Mesenteric fat pad (tissue), 1 donor: ENCODE measurements at places on chromosomes 2 and 18. TPM values are rescaled to one million over a fixed set of nuclear protein-coding genes. Genes with fewer than 3 reads are reported as not detected.

DNA sequence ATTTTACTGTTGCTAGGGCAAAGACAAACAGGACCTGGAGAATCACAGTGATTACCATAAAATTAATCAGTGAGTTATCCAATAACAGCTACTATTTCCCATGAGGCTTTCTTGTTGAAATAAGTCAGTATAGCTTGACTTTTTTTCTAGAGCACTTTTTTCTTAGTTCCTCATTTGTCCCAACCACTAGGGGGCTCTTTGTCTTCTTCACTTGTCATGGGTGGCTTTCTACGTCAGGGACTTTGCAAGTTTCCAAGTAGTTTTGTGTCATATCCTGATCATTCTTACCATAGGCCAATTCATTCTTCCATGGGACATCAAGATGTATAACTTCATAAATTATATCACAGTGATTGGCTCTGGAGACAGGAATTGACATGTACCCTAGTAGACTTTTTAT, 1019.6 kb upstream of the PIK3C3 start:
- no peak for DNase-seq

GRCh38 chr2:30823452-30823851, 16.2 kb upstream of the CAPN13 start:
- DNase-seq = no peak

DNA sequence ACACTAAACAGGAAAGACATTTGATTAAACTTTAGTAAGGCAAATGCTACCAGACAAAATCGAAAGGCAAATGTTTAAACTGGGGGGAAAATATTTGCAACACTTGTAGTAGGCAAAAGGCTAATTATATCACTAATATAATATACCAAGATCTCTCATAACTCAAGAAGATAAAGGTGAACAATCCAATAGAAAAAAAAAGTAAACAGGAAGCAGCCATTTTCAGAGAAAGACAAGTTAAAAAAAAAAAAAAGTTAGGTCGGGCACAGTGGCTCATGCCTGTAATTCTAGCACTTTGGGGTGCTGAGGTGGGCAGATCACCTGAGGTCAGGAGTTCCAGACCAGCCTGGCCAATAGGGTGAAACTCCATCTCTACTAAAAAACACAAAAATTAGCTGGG, 4.4 kb upstream of the ACTG2 start:
- no peak for DNase-seq

GRCh38 chr2:39737661-39738060, 41.4 kb downstream of the THUMPD2 start:
- DNase-seq = no peak

GRCh38 chr18:8011906-8012305, 444.8 kb downstream of the PTPRM start:
- DNase-seq = no peak

DNA sequence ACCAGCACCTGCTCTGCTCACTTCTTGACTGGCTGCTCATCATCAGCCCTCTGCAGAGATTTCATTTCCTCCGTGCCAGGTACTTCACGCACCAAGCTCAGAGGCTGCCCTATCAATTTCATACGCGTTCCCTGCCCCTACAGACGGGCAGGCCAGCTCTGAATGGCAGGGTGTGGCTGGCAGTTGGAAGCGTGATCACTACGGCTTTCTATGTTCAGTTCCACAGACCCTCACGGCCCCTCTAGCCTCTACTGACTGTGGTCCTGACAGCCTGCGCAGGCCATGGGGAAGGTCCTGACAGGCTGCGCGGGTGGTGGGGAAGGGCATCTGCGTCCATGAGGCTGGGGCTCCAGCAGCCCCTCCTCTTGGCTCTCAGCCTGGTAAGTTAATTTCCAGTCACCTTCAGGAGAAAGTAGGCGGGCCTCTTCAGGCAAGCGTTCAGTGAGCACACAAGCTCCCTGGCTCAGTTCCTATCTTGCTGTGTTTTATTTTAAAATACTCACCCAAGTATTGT, 154.8 kb downstream of the ZNF236 start:
- DNase-seq = no peak

GRCh38 chr18:8431036-8431435, 178.2 kb upstream of the RAB12 start:
- DNase-seq = no peak

- no peak for DNase-seq
Observed at GRCh38 chr2:17790536-17790935, 25.7 kb upstream of the MSGN1 start.

DNA sequence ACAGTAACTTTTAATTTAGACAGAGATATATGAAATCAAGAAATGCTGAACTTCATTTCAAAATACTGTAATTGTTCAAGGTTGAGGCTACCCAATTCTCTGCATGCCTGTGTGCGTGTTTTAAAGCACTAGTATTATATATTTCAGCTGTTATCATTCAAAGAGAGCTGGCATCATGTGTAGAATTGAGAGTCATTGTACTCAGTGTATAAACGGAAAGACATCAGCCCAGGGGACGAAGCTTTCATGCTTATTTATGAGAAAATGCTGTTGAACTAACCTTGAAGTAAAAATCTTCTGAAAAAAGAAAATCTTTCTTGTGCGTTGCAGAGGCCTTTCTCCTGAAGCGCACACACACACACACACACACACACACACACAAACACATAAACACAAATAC, 48.4 kb downstream of the MYCN start:
- no peak for DNase-seq

GRCh38 chr2:127163921-127164320, 56.2 kb downstream of the CYP27C1 start:
- no peak for DNase-seq

DNA sequence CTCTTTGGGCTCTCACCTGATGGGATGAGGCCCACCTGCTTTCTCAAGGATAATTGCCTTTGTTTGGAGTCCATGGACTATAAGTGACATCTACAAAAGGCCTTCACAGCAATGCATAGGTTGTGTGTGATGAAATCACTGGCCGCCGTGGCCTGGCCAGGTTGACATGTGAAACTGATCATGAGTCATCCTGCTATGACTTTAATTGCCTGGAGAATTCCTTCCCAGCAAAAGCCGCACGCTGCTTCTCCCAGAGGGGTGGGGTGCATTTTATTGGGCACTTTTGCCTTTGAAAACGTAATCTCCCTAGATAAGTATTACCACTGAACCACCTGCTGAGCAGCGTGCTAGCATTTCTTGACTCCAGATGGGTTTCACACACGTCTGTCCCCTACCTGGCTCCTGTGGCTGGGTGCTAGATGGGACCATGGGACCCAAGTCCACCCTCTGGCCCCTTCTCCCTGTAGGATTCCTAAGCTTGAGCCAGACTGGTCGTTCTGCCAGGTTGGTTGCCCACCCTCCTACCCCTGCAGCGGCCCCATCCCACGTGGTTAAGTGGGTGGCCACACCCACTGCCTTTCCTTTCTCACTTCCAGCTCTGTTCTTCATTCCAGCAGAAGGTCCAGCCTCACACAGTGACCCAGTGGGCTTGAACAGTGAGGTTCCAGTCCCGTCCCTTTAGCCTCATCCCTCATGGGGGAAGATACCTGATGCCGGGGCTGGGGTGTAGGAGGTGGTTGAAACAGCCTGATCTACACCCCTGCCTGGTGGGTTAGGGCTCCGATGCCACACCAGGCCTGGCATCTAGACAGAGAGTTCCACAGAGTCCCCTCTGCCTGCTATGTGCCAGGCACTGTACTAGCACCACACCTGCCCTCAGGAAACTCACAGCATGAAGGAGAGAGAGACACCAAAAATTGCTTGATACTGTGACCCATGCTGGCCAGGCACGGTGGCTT, 89.6 kb downstream of the GBX2 start:
- peak; percentile 82 for DNase-seq

DNA sequence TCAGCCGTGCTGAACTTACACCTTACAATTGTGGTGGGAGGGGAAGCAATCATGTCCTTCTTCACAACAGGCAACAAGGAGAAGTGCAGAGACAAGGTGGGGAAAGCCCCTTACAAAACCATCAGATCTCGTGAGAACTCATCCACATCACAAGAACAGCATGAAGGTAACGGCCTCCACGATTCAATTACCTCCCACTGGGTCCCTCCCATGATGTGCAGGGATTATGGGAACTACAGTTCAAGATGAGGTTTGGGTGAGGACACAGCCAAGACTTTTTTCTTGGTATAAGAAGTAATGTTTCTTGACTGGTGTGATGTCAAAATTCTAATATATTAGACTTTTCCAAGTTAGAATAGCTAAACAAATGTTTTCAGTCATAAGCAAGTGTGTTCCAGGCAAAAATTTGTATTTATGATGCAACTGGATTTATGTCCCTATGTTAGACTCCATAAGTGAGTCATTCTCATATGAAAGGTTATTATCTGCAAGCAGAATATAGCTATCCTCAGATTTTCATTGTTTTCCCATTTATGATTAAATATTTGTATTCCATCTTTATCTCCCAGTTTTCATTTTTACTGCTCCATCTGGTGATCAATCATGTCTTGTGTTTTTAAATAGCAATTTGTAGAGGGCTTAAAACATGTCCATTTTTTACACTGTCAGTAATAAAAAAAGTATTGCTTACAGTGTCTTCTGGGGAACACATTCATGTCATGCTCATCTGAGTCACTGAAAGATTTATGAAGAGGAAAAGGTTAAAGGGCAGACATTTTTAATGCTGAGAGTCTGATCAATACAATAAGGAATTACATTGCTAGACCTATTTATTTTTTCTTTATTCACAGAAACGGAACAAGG, 995.2 kb upstream of the CDH2 start:
- DNase-seq = no peak

- no peak for DNase-seq
Observed at GRCh38 chr2:129035992-129036391, 717.3 kb upstream of the HS6ST1 start.

DNA sequence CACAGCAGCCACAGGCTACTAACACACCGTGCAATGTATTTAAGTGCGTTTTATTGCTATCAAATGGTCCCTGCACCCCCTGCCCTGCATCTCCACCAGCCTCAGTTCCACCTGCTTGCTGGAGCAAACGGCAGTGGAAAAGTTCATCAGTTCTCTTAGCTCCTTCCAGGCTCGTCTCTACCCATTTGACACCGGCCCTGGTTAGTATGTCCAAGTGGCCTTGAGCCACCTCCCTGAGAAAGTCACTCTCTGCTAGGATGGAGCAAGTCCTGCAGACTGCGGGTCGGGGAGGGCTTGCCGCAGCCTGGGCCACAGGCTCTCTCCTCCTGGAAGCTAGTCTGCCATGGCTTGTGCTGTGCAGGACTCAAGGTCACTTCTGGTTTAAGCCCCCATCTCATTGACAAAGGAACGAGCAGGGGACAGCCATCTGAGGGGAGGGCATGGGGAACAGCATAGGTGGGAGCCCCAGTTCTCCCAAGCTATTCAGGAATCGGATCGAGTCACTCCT, 74.9 kb downstream of the RHOB start:
- no peak for DNase-seq

DNA sequence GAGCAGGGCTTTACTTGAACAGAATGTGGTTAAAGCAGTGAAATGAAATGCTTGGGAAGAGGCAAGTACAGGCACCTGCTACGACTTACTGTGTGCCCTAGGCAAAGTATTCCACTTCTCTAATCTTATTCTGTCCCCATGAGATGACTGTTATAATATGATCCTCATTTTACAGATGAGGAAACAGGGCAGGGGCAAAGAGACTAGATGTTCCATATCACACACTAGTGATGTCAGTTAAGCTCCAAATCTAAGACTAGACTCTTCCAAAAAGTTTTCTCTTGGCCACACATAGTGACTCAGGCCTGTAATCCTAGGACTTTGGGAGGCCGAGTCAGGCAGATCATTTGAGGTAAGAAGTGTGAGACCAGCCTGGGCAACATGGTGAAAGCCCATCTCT, 235.0 kb downstream of the SETBP1 start:
- no peak for DNase-seq

DNA sequence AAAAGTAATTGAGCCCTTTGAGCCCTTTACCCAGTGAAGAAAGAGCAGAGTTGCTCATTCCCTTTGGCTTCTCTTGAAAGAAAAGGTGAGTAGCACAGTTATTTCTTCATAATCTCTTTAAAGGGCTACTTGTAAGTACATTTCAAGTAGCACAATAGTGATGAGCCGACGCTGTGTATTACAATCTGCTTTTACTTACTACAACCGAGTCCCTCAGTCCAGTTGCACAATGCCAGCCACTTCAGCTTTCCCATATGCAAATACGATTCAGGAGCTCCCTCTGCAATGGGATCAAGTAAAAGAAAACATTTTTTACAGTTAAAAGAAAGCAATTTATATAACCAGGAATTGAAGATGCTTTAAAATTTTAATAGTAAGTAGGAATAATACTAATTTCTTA, 868.5 kb downstream of the RNF144A start:
- no peak for DNase-seq

GRCh38 chr2:186588940-186589611, 780 bp upstream of the ITGAV start:
- no peak for DNase-seq

DNA sequence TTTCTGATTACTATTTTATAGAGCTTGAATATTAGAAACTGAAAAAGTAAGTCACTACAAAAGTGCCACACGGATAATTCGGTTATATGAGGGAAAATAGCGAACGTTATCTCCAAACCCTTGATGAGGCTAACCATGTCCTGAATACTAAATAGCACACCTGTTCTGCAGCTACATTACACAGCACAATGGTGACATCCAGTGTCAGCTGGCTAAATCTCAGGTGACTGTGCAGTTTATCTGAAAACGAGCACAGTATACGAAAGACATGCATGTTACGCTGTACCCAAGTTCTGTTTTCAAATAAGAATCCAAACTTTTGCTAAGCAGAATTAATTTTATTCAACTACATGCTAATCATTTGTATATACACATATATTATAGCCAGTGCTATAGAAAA, 9.0 kb downstream of the CCDC68 start:
- DNase-seq = no peak

DNA sequence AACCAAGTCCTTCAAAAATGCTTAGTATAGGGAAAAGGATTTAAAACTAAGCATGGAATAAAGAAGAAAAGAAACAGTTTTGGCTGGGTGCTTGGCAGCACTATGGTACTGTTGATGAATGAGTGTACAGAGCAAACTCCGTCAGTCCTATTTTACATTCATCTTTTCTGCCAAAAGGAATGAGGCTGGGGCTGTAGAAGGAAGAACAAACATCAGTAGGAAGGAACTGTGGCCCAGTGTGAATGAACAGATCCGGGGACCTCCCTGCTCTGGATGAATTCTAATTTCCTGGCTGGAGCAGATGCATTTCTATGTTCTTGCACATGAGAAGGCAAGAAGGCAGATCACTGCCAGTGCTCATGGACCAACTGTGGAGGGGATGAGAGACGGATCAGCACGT, 474.0 kb upstream of the MEIS1 start:
- no peak for DNase-seq

- no peak for DNase-seq
Observed at GRCh38 chr2:101339266-101339880, 30.9 kb upstream of the RNF149 start.

Gene ZNF385B
- total RNA-seq = 0.39 TPM

Gene CPO
- total RNA-seq = 0.84 TPM

Gene CDH2
- 0.71 TPM for total RNA-seq

Gene FRZB
- 5.5 TPM for total RNA-seq

Gene GULP1
- 11.1 TPM for total RNA-seq

Gene ALKAL2
- total RNA-seq = 5.7 TPM

Gene SLC5A6
- total RNA-seq = 79.3 TPM

Gene CERKL
- total RNA-seq = not detected
